ENCODE measurements at places on chromosomes 16 and 17. TPM values are rescaled to one million over a fixed set of nuclear protein-coding genes. Genes with fewer than 3 reads are reported as not detected.

Gene TLCD2
- total RNA-seq, result 0.15 TPM

Gene OTOP3
- not detected for total RNA-seq

Gene ZNF423
- 42.3 TPM for total RNA-seq

Gene KRT12
- total RNA-seq, result not detected

Gene NPTX1
- 2.6 TPM for total RNA-seq

Gene CES5A
- not detected for total RNA-seq

Gene DHX40
- total RNA-seq, result 108 TPM

GRCh38 chr16:22961206-22961605 lies 147.2 kb downstream of the HS3ST2 start:
- H3K4me3 ChIP-seq, result no peak overlapping the region
- H3K27me3 ChIP-seq, result no peaks in the 10 kb centered on the region
- no peaks in the 10 kb centered on the region for H3K36me3 ChIP-seq
- DNase-seq, result no peak
- H3K4me1 ChIP-seq, result no peaks in the 10 kb centered on the region
- no peak overlapping the region for H3K27ac ChIP-seq

DNA sequence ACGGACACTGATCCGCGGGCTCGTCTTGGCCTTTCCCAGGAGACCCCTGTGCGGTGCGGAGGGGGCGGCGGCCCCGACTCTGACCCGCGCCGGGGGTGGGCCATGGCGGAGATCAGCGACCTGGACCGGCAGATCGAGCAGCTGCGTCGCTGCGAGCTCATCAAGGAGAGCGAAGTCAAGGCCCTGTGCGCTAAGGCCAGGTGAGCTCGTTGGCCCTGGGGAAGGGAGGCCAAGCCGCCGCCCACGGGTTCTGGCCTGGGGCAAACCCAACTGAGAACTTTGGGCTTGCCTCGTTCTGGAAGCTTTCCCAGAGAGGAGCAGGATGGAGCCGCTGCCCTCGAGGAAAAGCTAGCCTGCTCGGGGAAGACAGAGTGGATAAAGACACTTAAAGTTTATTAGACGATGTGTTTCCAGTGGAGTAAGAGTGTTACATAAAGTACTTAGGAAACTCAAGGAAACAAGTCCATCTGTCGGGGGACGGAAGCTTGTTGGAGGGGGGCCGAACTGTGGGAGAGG lies 540 bp downstream of the PPP4C start:
- no peak overlapping the region for H3K27ac ChIP-seq
- no peak for DNase-seq
- no peaks in the 10 kb centered on the region for H3K27me3 ChIP-seq
- no peaks in the 10 kb centered on the region for H3K36me3 ChIP-seq

DNA sequence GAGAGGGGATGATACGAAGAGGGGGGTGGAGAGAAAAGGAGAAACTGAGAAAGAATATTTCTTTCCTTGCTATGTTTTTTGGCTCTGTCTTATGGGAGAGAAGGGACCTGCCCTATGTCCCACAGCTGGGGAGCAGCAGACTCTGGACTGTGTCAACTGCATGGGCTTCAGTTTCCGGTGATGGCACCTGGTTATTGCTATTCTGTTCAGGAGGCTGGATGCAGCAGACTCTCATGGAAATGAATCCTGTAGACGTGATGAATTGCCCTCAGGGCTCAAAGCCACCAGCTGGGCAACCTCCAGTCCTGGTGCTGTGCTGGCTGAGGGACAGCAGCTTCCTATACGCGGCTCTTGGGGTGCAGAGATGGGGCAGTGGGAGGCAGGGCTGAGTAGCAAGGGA lies 121.2 kb downstream of the HAPSTR1 start:
- no peaks in the 10 kb centered on the region for H3K4me1 ChIP-seq
- no peaks in the 10 kb centered on the region for H3K27me3 ChIP-seq
- no peak overlapping the region for H3K27ac ChIP-seq
- DNase-seq, result no peak
- no peaks in the 10 kb centered on the region for H3K36me3 ChIP-seq

GRCh38 chr17:78476973-78477372 lies 98.5 kb downstream of the PGS1 start:
- no peak for DNase-seq
- no peak overlapping the region for H3K4me3 ChIP-seq
- no peaks in the 10 kb centered on the region for H3K36me3 ChIP-seq
- H3K4me1 ChIP-seq, result no peaks in the 10 kb centered on the region

- H3K4me1 ChIP-seq, result peaks cover 17% of the 10 kb centered on the region
- H3K36me3 ChIP-seq, result no peaks in the 10 kb centered on the region
- DNase-seq, result peak; percentile 43
- H3K4me3 ChIP-seq, result no peak overlapping the region
Observed at GRCh38 chr16:72857834-72858664, 189.9 kb downstream of the ZFHX3 start.

DNA sequence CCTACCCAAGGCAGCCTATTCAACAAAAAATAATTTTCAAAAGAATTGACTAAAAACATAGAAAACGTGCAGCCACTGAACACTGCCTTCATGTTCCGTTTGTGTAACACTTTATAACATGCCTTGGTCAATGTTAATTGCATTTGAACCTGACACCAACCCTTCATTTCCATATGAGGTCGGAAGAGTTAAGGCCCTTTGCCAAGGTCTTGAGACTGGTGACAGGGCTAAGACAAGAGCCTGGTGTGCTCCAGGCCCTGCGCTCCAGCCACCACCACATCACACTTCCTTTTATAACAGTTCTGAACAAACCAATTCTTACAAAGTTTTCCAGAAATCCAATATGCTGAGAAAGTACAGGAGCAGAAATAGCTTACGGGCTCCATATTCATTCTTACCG lies 4.2 kb downstream of the BBS2 start:
- peaks cover 5% of the 10 kb centered on the region for H3K4me1 ChIP-seq
- H3K36me3 ChIP-seq, result peaks cover 5% of the 10 kb centered on the region
- H3K4me3 ChIP-seq, result no peak overlapping the region
- no peaks in the 10 kb centered on the region for H3K27me3 ChIP-seq
- no peak for DNase-seq

DNA sequence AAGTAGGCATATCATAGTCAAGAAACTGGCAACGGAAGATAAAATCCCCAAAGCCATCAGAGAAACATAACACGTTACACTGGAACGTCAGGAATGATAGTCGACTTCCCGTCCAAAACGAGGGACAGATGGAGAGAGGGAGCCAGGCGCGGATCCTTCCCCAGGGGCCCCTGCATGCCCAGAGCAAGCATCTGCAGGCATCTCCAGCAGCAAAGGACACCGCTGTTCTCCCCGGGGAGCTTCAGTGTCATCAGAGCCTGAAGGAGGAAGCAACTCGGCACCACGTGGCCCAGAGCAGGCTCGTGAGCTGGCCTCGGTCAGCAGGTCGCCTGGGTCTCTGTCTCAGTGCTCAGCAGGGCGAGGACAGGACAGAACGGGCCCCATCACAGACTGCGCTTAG lies 50.1 kb downstream of the LMF1 start:
- DNase-seq, result peak; percentile 1
- no peaks in the 10 kb centered on the region for H3K36me3 ChIP-seq
- no peak overlapping the region for H3K27ac ChIP-seq
- H3K4me1 ChIP-seq, result peaks cover 3% of the 10 kb centered on the region

GRCh38 chr16:11554053-11554452 lies 32.7 kb downstream of the LITAF start:
- H3K4me1 ChIP-seq, result no peaks in the 10 kb centered on the region
- H3K36me3 ChIP-seq, result no peaks in the 10 kb centered on the region
- H3K4me3 ChIP-seq, result no peak overlapping the region
- DNase-seq, result no peak

GRCh38 chr17:15406081-15406480 lies 61.3 kb downstream of the CDRT4 start:
- no peaks in the 10 kb centered on the region for H3K27me3 ChIP-seq
- H3K4me1 ChIP-seq, result no peaks in the 10 kb centered on the region
- no peak overlapping the region for H3K4me3 ChIP-seq
- no peak for DNase-seq

- no peaks in the 10 kb centered on the region for H3K36me3 ChIP-seq
- H3K4me3 ChIP-seq, result no peak overlapping the region
- no peak overlapping the region for H3K27ac ChIP-seq
- H3K4me1 ChIP-seq, result no peaks in the 10 kb centered on the region
Observed at GRCh38 chr16:72409423-72409822, 237.5 kb upstream of the PMFBP1 start.

DNA sequence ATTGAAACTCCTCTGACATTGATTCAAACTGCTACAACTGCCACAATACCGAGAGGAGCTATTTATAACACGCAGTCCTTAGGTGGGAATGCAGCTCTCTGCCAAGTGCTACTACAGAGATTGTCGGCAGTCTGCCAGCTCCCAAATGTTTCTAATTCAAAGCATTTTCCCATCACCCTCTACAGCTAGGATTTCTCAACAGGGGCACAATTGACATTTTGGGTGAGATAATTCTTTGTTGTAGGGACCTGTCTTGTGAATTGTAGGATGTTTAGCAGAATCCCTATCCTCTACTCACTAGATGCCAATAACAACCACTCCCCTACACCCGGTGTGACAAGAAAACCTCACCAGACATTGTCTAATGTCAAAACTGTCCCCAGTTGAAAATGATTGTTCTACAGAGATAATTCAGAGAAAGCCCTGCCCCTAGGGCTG lies 7.8 kb upstream of the N4BP1 start:
- H3K4me1 ChIP-seq, result no peaks in the 10 kb centered on the region
- H3K27me3 ChIP-seq, result no peaks in the 10 kb centered on the region
- no peaks in the 10 kb centered on the region for H3K36me3 ChIP-seq
- H3K27ac ChIP-seq, result no peak overlapping the region
- H3K4me3 ChIP-seq, result no peak overlapping the region

DNA sequence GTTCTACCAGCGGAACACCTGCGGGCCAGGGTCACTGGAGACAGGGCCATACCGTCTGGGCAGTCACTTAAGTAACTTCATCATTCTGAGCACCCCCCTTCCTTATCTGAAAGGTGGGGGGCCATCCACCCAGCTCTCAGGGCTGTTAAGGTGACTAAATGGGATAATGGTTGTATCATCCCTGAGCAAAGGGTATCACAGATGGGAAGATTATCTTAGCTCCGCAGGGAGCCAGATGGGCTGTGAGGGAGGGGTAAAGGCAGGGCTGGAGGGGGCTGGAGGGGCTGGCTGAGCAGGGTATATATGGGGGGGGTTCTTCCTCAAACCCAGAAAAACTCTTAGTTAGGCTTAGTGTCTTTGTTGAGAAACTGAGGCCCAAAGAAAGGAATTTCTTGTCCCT lies 2.9 kb upstream of the CACNA1G start:
- H3K27me3 ChIP-seq, result peaks cover 60% of the 10 kb centered on the region
- H3K4me1 ChIP-seq, result peaks cover 32% of the 10 kb centered on the region
- DNase-seq, result no peak
- no peak overlapping the region for H3K4me3 ChIP-seq

DNA sequence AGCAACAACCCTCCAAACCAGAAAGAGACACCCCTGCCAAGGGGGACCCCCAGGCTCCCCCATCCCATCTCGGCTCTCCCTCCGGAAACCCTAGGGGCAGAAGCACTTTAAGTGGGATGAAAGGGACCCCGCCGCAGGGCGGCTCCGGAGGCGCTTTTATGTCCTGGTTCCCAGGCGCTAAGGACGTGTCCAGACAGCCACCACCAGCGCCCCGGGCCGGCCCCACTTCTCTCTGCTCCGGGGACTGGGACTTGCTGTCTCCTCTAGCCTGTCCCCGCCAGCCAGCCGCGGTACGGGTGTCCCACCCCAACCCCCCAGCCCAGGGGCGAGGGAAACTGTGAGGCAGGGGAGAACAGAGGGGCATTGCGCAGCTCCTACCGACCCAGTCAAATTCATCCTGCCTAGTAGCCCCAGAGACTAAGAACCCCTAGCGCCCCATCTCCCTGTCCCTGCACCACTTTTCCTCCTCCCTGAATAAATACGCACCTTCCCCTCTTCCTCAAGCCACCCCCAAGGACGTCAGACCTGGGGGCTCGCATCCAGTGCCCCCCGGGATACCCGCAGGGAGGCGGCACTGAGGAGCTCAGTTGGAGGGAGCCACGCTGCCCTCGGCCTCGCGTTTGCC lies 4.1 kb downstream of the SP6 start:
- no peak overlapping the region for H3K27ac ChIP-seq
- peaks cover 16% of the 10 kb centered on the region for H3K4me1 ChIP-seq
- no peaks in the 10 kb centered on the region for H3K36me3 ChIP-seq
- peak; percentile 67 for DNase-seq

GRCh38 chr16:1812732-1813163 lies 13.9 kb downstream of the HAGH start:
- no peaks in the 10 kb centered on the region for H3K27me3 ChIP-seq
- no peaks in the 10 kb centered on the region for H3K4me1 ChIP-seq
- no peaks in the 10 kb centered on the region for H3K36me3 ChIP-seq
- no peak overlapping the region for H3K4me3 ChIP-seq
- H3K27ac ChIP-seq, result no peak overlapping the region
